IgD-negative memory B cell (primary cell): ENCODE measurements at places on chromosomes 13 and 19. TPM values are rescaled to one million over a fixed set of nuclear protein-coding genes. Genes with fewer than 3 reads are reported as not detected.

IL4I1 gene
- polyA plus RNA-seq: 0.39 TPM

ZNF254 gene
- 11.2 TPM for polyA plus RNA-seq

CHAF1A gene
- polyA plus RNA-seq: 6.9 TPM

ZNF835 gene
- 6.0 TPM for polyA plus RNA-seq

CIC gene
- polyA plus RNA-seq: 4.5 TPM
